Uterine smooth muscle cell (primary cell): ENCODE measurements at places on chromosomes 2 and 18. TPM values are rescaled to one million over a fixed set of nuclear protein-coding genes. Genes with fewer than 3 reads are reported as not detected.

SP9 gene
- total RNA-seq, result not detected in 2 replicates

RBM43 gene
- total RNA-seq, result 4.8 and 6.7 TPM in 2 replicates

ICOS gene
- not detected in 2 replicates for total RNA-seq

CBLN2 gene
- total RNA-seq, result 0.11 TPM in 1 of 2 replicates, not detected in the other

VWA3B gene
- not detected in 2 replicates for total RNA-seq

CNGA3 gene
- total RNA-seq, result not detected in 2 replicates

ASPRV1 gene
- total RNA-seq, result 0.11 and 0.12 TPM in 2 replicates

C1GALT1C1L gene
- total RNA-seq, result 0.50 and 2.0 TPM in 2 replicates

ALK gene
- under 0.01 TPM in 1 of 2 replicates, not detected in the other for total RNA-seq

SOWAHC gene
- 16.3 and 17.2 TPM in 2 replicates for total RNA-seq

PPP1R1C gene
- 0.25 and 2.2 TPM in 2 replicates for total RNA-seq

CRYBA2 gene
- not detected in 2 replicates for total RNA-seq

FAP gene
- total RNA-seq, result 206 and 269 TPM in 2 replicates

KIAA2012 gene
- not detected in 2 replicates for total RNA-seq

NEUROD1 gene
- total RNA-seq, result not detected in 2 replicates

DSC3 gene
- 0.12 and 0.22 TPM in 2 replicates for total RNA-seq

TMEM37 gene
- total RNA-seq, result 0.12 TPM in 1 of 2 replicates, not detected in the other

OTOS gene
- total RNA-seq, result not detected in 2 replicates

ERFE gene
- 2.1 and 3.1 TPM in 2 replicates for total RNA-seq

PSMA8 gene
- total RNA-seq, result not detected in 2 replicates

PTH2R gene
- total RNA-seq, result 0.25 TPM in 1 of 2 replicates, not detected in the other

RAX gene
- not detected in 2 replicates for total RNA-seq

CDCA7 gene
- 6.7 and 20.3 TPM in 2 replicates for total RNA-seq

FER1L5 gene
- total RNA-seq, result 1.5 and 1.6 TPM in 2 replicates

LAPTM4A gene
- 151 and 159 TPM in 2 replicates for total RNA-seq

RNF125 gene
- total RNA-seq, result 0.50 and 0.89 TPM in 2 replicates

EEF1B2 gene
- total RNA-seq, result 603 and 605 TPM in 2 replicates

OR6B2 gene
- total RNA-seq, result not detected in 2 replicates

EGR4 gene
- not detected in 2 replicates for total RNA-seq

IL36B gene
- total RNA-seq, result not detected in 2 replicates

REG3G gene
- total RNA-seq, result not detected in 2 replicates

ERICH2 gene
- 0.33 and 1.6 TPM in 2 replicates for total RNA-seq

CYS1 gene
- total RNA-seq, result 0.33 and 1.5 TPM in 2 replicates

RAB27B gene
- 18.3 and 22.2 TPM in 2 replicates for total RNA-seq

ATOH8 gene
- 4.5 and 5.1 TPM in 2 replicates for total RNA-seq

ALPG gene
- total RNA-seq, result not detected in 2 replicates

FBXO36 gene
- 1.9 and 4.5 TPM in 2 replicates for total RNA-seq

B3GNT7 gene
- 0.11 and 0.12 TPM in 2 replicates for total RNA-seq

VSNL1 gene
- 0.77 and 0.87 TPM in 2 replicates for total RNA-seq

PRKAG3 gene
- total RNA-seq, result not detected in 2 replicates

FBLN7 gene
- total RNA-seq, result 1.1 and 2.4 TPM in 2 replicates

ATP6V1B1 gene
- total RNA-seq, result 0.55 and 0.62 TPM in 2 replicates

NAGK gene
- total RNA-seq, result 53.4 and 55.8 TPM in 2 replicates

SPATA3 gene
- not detected in 2 replicates for total RNA-seq

ITGB6 gene
- under 0.01 TPM in 1 of 2 replicates, not detected in the other for total RNA-seq

LCT gene
- total RNA-seq, result under 0.01 TPM in 2 replicates
